Immature natural killer cell (primary cell): ENCODE measurements at places on chromosomes 4 and X.

DNA sequence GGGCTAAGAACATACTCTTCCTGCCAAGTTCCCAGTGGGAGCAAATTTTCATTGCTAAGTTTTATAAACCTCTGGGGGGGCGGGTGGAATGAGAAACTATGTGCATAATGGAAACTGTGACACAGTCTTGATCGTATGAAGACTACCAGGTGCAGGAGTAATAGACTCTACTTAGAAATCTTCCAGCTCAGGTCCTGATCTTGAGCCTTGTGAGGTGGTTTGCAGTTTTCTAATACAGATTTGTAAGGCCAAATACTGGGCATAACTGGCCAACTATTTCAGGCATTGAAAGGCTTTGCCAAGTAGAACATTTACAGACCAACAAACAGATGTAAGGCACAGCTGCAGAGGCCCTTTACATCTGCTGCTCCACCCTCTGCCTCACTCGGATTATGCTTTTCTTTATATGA is 89.7 kb upstream of the CBR4 start:
- peaks cover 2% of the 10 kb centered on the region for H3K36me3 ChIP-seq
- no peak overlapping the region for H3K27ac ChIP-seq
- no peak overlapping the region for H3K4me3 ChIP-seq
- H3K4me1 ChIP-seq: peaks cover 7% of the 10 kb centered on the region
- no peaks in the 10 kb centered on the region for H3K27me3 ChIP-seq

DNA sequence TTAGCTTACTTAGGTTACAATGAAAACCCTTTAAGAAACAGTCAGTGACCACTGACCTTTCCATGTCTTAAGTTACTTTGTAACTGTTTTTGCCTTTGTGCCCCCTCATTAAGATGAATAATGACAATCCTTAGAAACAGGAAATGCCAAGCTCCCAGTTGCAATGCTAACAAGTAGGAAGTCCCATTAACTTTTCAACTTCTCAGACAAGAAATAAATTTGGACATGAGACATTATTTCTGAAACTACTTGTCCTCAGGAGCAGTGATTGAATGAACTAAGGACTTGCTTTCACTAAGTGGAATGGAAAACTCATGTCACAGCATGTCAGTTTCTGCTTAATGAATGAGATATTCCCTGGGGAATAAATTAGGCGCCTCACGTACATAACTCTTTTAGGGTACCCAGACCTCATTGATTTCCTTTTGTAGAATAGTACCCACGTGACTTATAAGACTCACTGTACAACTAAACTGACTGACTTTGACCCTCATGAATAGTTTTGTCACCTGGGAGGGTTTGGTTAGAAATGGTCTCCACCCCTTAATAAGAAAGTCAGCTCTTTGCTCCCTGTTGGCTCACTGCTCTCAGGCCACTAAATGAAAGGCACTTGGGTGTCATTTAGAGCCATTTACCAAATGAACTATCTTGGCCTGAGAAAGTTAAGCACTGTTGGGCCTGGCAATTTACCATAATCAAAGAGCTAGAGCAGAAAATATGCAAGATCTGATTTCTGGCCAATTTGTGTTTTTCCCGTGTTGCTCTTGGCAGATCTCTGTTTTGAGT is 383.9 kb downstream of the RPA4 start:
- H3K27me3 ChIP-seq: no peaks in the 10 kb centered on the region
- H3K36me3 ChIP-seq: peaks cover 2% of the 10 kb centered on the region
- H3K4me3 ChIP-seq: no peak overlapping the region
- no peaks in the 10 kb centered on the region for H3K4me1 ChIP-seq
- H3K27ac ChIP-seq: no peak overlapping the region

- H3K4me1 ChIP-seq: no peaks in the 10 kb centered on the region
- peaks cover 4% of the 10 kb centered on the region for H3K27me3 ChIP-seq
- no peak overlapping the region for H3K27ac ChIP-seq
- H3K4me3 ChIP-seq: no peak overlapping the region
- no peak for DNase-seq
These were observed 456.8 kb downstream of the TRIML1 start for GRCh38 chr4:188596021-188596420.

GRCh38 chr4:105158837-105159236 is 12.2 kb downstream of the TET2 start:
- peaks cover 57% of the 10 kb centered on the region for H3K4me1 ChIP-seq
- no peak overlapping the region for H3K27ac ChIP-seq
- no peak for DNase-seq
- peaks cover 4% of the 10 kb centered on the region for H3K36me3 ChIP-seq

GRCh38 chr4:1985780-1986577 is 22.8 kb downstream of the NELFA start:
- no peak overlapping the region for H3K27ac ChIP-seq
- peaks cover 8% of the 10 kb centered on the region for H3K36me3 ChIP-seq
- peaks cover 4% of the 10 kb centered on the region for H3K4me1 ChIP-seq
- no peaks in the 10 kb centered on the region for H3K27me3 ChIP-seq

DNA sequence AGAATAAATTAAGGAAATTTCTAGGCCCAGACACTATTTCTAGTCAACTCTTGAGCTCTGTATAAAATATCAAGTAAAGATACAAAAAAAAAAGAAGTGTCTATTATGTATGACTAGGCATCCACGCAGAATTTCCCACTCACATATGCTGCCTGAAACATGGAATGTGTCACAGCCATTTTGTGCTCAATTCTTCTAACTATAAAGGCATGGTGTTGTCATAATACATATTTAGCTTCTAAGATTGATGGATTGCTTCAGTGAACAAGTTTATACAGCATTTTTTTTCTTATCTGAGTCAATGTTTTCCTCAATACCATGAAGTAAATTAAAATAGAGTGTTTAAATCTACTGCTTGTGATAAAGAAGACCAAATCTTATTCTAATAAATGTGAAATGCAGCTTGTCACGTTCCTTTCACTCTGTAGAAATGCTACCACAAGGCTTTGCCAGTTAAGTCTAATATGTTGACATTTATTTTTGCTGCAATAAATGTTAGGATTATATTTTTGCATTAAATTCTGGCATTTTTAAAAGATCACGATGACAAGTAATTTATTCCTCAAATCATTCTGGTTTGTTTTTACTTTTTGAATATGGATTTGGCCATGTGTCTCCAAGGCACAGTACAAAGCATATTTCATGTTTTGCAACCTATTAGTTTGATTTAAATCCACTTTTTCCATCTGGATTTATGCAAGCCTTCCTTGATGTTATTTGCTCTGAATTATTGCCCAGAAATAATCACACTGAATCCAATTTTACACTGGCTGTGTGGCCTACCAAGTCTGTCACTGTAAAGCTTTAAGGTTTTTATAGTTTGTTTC is 1829.0 kb upstream of the PCDH7 start:
- H3K4me1 ChIP-seq: no peaks in the 10 kb centered on the region
- no peak overlapping the region for H3K27ac ChIP-seq
- H3K4me3 ChIP-seq: no peak overlapping the region
- no peak for DNase-seq
- no peaks in the 10 kb centered on the region for H3K27me3 ChIP-seq
- H3K36me3 ChIP-seq: no peaks in the 10 kb centered on the region

DNA sequence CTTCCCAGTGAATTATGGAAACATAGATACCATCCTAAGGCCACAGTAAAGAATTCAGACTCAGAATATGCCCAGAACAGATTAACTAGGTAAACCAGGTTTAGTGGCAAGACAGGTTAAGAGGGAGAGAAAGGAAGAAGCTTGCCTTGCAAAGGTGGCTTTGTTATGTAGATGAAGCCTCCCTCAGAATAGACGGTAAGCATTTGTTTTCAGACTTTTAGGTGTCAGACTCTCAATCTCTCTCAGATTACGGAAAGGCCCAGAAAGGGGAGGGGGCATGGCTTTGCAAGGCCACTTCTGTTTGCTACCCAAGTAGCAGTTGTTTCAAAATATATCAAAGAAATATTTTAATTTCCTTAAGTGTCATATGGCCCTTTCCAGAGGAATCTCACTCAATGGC is 457.1 kb upstream of the BOD1L1 start:
- DNase-seq: no peak
- no peaks in the 10 kb centered on the region for H3K27me3 ChIP-seq
- H3K27ac ChIP-seq: no peak overlapping the region
- H3K4me1 ChIP-seq: no peaks in the 10 kb centered on the region
- no peak overlapping the region for H3K4me3 ChIP-seq
- H3K36me3 ChIP-seq: no peaks in the 10 kb centered on the region

GRCh38 chrX:1472975-1473374 is 20.3 kb upstream of the ASMTL start:
- no peak for DNase-seq
- peaks cover 49% of the 10 kb centered on the region for H3K36me3 ChIP-seq
- peaks cover 71% of the 10 kb centered on the region for H3K4me1 ChIP-seq

GRCh38 chr4:165737309-165737972 is 135.6 kb upstream of the TLL1 start:
- DNase-seq: no peak
- H3K27ac ChIP-seq: no peak overlapping the region

DNA sequence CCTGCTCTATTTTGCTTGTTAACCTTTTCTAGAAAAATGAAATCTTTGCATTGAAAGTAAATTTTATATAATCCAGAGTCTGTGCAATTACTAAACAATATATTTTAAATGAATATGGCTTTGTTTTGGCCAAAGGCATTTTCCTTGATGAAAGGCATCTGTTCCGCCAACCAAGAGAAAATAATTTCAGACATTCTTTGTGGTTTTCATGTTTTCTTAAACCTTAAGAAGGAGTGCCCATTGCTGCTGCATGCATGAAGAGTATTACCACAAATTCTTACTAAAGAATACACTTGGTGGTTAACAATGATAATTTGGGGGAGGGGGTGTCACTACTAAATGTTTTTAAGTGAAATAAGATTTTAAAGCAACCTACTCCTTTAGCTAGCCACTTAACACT is 2.7 kb upstream of the PDGFC start:
- DNase-seq: no peak
- H3K27me3 ChIP-seq: peaks cover 6% of the 10 kb centered on the region
- no peaks in the 10 kb centered on the region for H3K36me3 ChIP-seq
- no peak overlapping the region for H3K27ac ChIP-seq
- no peak overlapping the region for H3K4me3 ChIP-seq

- peaks cover 5% of the 10 kb centered on the region for H3K27me3 ChIP-seq
- no peaks in the 10 kb centered on the region for H3K4me1 ChIP-seq
- DNase-seq: no peak
- H3K4me3 ChIP-seq: no peak overlapping the region
These were observed 88.4 kb upstream of the AFF2 start for GRCh38 chrX:148412006-148412405.

- peak overlapping the region; percentile 42 for H3K4me3 ChIP-seq
- peak overlapping the region; percentile 85 for H3K27ac ChIP-seq
- H3K27me3 ChIP-seq: no peaks in the 10 kb centered on the region
- H3K4me1 ChIP-seq: peaks cover 33% of the 10 kb centered on the region
These were observed 88.2 kb upstream of the STS start for GRCh38 chrX:7059214-7059838.

- H3K4me1 ChIP-seq: no peaks in the 10 kb centered on the region
- no peak overlapping the region for H3K4me3 ChIP-seq
- no peak overlapping the region for H3K27ac ChIP-seq
- H3K27me3 ChIP-seq: no peaks in the 10 kb centered on the region
- no peaks in the 10 kb centered on the region for H3K36me3 ChIP-seq
These were observed 9.1 kb downstream of the LNX1 start for GRCh38 chr4:53582194-53582593.

GRCh38 chr4:76302826-76303438 is 3.6 kb upstream of the STBD1 start:
- no peak overlapping the region for H3K27ac ChIP-seq
- no peaks in the 10 kb centered on the region for H3K36me3 ChIP-seq
- H3K4me1 ChIP-seq: peaks cover 43% of the 10 kb centered on the region
- no peak overlapping the region for H3K4me3 ChIP-seq
- peaks cover 2% of the 10 kb centered on the region for H3K27me3 ChIP-seq

- peaks cover 12% of the 10 kb centered on the region for H3K4me1 ChIP-seq
- peak overlapping the region; percentile 94 for H3K27ac ChIP-seq
- H3K27me3 ChIP-seq: peaks cover 7% of the 10 kb centered on the region
- peak overlapping the region; percentile 93 for H3K4me3 ChIP-seq
- DNase-seq: peak; percentile 76
These were observed 40.5 kb upstream of the OGT start for GRCh38 chrX:71492231-71493065.

GRCh38 chr4:158787709-158788475 is 19.1 kb downstream of the FNIP2 start:
- H3K4me1 ChIP-seq: peaks cover 31% of the 10 kb centered on the region
- DNase-seq: no peak
- H3K36me3 ChIP-seq: no peaks in the 10 kb centered on the region

GRCh38 chr4:13546941-13547484 is 2.7 kb upstream of the NKX3-2 start:
- peaks cover 3% of the 10 kb centered on the region for H3K36me3 ChIP-seq
- H3K27ac ChIP-seq: peak overlapping the region; percentile 5

GRCh38 chrX:104284507-104284906 is 29.8 kb upstream of the ESX1 start:
- no peak overlapping the region for H3K4me3 ChIP-seq
- H3K27me3 ChIP-seq: peaks cover 6% of the 10 kb centered on the region
- H3K36me3 ChIP-seq: no peaks in the 10 kb centered on the region

DNA sequence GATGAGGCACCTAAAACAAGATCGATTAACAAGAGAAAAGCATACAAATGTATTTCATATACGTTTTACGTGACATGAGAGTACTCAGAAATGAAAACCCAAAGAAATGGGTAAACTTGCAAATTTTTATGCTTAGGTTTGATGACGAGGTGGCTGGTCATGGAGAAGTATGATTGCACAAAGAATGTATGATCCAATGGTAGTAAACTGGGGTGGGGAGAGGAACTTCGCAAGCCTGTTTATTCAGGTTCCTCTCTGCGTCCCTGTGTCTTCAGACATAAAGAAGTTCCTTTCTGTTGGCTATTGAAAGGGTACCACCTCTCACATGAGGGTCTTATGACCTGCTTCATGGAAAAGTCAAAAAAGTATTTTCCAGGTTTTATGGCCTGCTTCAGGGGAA is 309.2 kb downstream of the BCOR start:
- H3K36me3 ChIP-seq: no peaks in the 10 kb centered on the region
- no peaks in the 10 kb centered on the region for H3K4me1 ChIP-seq
- H3K4me3 ChIP-seq: no peak overlapping the region
- H3K27ac ChIP-seq: no peak overlapping the region
- no peak for DNase-seq

DNA sequence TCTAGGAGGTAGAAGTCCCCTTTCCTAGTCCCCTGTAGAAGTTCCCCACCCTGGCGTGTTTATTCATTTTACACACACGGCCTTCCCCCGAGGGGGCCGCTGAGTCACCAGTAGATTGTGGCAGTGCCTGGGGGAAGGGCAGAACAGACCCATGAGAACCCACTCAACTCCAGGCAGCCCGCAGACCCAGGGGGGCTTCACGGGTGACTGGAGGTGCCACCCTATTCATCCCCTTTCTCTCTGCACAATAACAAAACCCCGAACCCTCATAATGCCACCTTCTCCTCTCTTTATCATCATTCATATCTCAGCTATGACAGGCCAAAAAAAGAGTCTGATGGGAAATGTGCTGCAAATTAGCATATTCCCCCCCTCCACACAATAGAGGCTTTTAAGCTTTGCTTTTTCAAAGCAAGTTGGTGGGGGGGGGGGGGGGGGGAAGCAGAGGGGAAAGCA is 20.4 kb upstream of the GPM6B start:
- H3K27me3 ChIP-seq: peaks cover 3% of the 10 kb centered on the region
- H3K4me3 ChIP-seq: no peak overlapping the region
- H3K36me3 ChIP-seq: no peaks in the 10 kb centered on the region
- DNase-seq: no peak

- H3K36me3 ChIP-seq: no peaks in the 10 kb centered on the region
- H3K27ac ChIP-seq: no peak overlapping the region
- no peak overlapping the region for H3K4me3 ChIP-seq
- DNase-seq: no peak
These were observed 123.0 kb downstream of the CHRNA9 start for GRCh38 chr4:40458109-40458508.

GRCh38 chrX:81308086-81308829 is 106.4 kb downstream of the SH3BGRL start:
- H3K4me3 ChIP-seq: no peak overlapping the region
- H3K27ac ChIP-seq: no peak overlapping the region
- no peak for DNase-seq
- H3K4me1 ChIP-seq: peaks cover 18% of the 10 kb centered on the region
- H3K27me3 ChIP-seq: peaks cover 2% of the 10 kb centered on the region
